ENCODE measurements at places on chromosomes 3 and 15. TPM values are rescaled to one million over a fixed set of nuclear protein-coding genes. Genes with fewer than 3 reads are reported as not detected.

The LRCH3 gene
- 50.1 TPM for total RNA-seq

The TEX55 gene
- total RNA-seq, result not detected

The CACNA2D3 gene
- not detected for total RNA-seq

The SUSD5 gene
- not detected for total RNA-seq

The GPR15 gene
- total RNA-seq, result 3.0 TPM

The TJP1 gene
- not detected for total RNA-seq

The CHRM5 gene
- not detected for total RNA-seq

GRCh38 chr3:158269942-158270341, 160.1 kb downstream of the RSRC1 start:
- H3K4me1 ChIP-seq, result no peaks in the 10 kb centered on the region
- H3K27ac ChIP-seq, result no peak overlapping the region
- H3K27me3 ChIP-seq, result no peaks in the 10 kb centered on the region
- no peak overlapping the region for H3K4me3 ChIP-seq
- no peak for DNase-seq

- H3K4me3 ChIP-seq, result no peak overlapping the region
- H3K27me3 ChIP-seq, result no peaks in the 10 kb centered on the region
- no peaks in the 10 kb centered on the region for H3K36me3 ChIP-seq
Observed at GRCh38 chr3:96977671-96978070, 163.3 kb downstream of the EPHA6 start.

GRCh38 chr3:75144406-75144805, 519.7 kb upstream of the FRG2C start:
- no peak overlapping the region for H3K27ac ChIP-seq
- no peaks in the 10 kb centered on the region for H3K4me1 ChIP-seq
- H3K4me3 ChIP-seq, result no peak overlapping the region
- no peaks in the 10 kb centered on the region for H3K27me3 ChIP-seq
- no peak for DNase-seq

DNA sequence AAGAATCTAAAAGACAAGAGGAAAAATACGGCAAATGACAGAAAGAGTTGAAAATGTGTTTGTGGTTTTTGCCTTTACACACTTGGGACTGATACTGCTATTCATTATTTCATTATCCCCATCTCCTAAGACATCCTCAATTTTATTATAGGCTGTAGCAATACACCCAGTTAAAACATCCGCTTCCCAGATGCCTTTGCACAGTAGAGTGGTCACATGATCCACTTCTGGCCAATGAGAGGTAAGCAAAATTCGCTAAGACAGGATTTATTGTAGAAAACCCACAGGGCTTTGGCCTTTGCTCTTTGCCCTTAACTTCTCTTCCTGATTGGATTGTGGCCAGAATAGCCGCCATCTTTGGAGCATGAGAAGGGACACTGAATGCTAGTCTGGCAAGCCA, 53.2 kb upstream of the BOC start:
- no peaks in the 10 kb centered on the region for H3K27me3 ChIP-seq
- no peak overlapping the region for H3K27ac ChIP-seq
- DNase-seq, result no peak
- no peaks in the 10 kb centered on the region for H3K4me1 ChIP-seq
- no peak overlapping the region for H3K4me3 ChIP-seq

GRCh38 chr3:179322286-179323196, at the start of gene ZNF639:
ZNF639 (plus strand) TSS chr3:179323031; CDS start chr3:179328294, 5,263 bp downstream.
- no peaks in the 10 kb centered on the region for H3K27me3 ChIP-seq
- H3K4me1 ChIP-seq, result peaks cover 29% of the 10 kb centered on the region
- DNase-seq, result peak; percentile 86
- peaks cover 12% of the 10 kb centered on the region for H3K36me3 ChIP-seq
- H3K4me3 ChIP-seq, result peak within 1 kb of the TSS; percentile 90

GRCh38 chr3:31815631-31816440, 165.2 kb downstream of the OSBPL10 start:
- peaks cover 1% of the 10 kb centered on the region for H3K27me3 ChIP-seq
- DNase-seq, result no peak
- H3K4me3 ChIP-seq, result no peak overlapping the region
- no peak overlapping the region for H3K27ac ChIP-seq
- H3K36me3 ChIP-seq, result no peaks in the 10 kb centered on the region

GRCh38 chr3:184647405-184647936, 64.4 kb downstream of the MAGEF1 start:
- H3K4me1 ChIP-seq, result no peaks in the 10 kb centered on the region
- no peaks in the 10 kb centered on the region for H3K36me3 ChIP-seq
- DNase-seq, result no peak
- no peaks in the 10 kb centered on the region for H3K27me3 ChIP-seq

- DNase-seq, result no peak
- H3K36me3 ChIP-seq, result no peaks in the 10 kb centered on the region
- H3K4me1 ChIP-seq, result no peaks in the 10 kb centered on the region
- no peak overlapping the region for H3K4me3 ChIP-seq
- no peaks in the 10 kb centered on the region for H3K27me3 ChIP-seq
Observed at GRCh38 chr15:54026258-54026657, 48.0 kb downstream of the UNC13C start.

DNA sequence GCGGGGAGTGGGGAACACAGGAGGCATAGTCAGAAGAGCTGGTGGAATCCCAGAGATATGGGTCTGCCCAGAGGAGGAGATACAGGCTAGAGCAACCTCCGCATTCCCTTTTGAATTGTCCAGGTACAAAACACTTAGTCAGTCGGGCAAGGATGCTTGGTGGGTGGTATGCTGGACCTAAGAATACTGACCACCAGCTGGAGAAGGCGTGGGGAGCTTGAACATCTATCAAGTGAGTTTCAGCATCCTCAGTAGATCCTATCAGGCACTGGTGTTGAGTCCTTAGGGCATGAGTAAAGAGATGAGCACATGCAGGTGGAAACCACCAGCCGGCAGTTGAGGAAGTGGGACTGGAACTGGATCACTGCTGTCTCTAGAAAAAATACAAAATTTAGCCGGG, 14.7 kb upstream of the DIS3L start:
- no peak overlapping the region for H3K27ac ChIP-seq
- no peaks in the 10 kb centered on the region for H3K4me1 ChIP-seq
- H3K36me3 ChIP-seq, result no peaks in the 10 kb centered on the region
- no peak for DNase-seq
- H3K4me3 ChIP-seq, result no peak overlapping the region
- no peaks in the 10 kb centered on the region for H3K27me3 ChIP-seq

- DNase-seq, result no peak
- H3K4me3 ChIP-seq, result no peak overlapping the region
- H3K4me1 ChIP-seq, result no peaks in the 10 kb centered on the region
- H3K27ac ChIP-seq, result no peak overlapping the region
- H3K27me3 ChIP-seq, result peaks cover 6% of the 10 kb centered on the region
- no peaks in the 10 kb centered on the region for H3K36me3 ChIP-seq
Observed at GRCh38 chr15:80199366-80199765, 46.6 kb downstream of the FAH start.

DNA sequence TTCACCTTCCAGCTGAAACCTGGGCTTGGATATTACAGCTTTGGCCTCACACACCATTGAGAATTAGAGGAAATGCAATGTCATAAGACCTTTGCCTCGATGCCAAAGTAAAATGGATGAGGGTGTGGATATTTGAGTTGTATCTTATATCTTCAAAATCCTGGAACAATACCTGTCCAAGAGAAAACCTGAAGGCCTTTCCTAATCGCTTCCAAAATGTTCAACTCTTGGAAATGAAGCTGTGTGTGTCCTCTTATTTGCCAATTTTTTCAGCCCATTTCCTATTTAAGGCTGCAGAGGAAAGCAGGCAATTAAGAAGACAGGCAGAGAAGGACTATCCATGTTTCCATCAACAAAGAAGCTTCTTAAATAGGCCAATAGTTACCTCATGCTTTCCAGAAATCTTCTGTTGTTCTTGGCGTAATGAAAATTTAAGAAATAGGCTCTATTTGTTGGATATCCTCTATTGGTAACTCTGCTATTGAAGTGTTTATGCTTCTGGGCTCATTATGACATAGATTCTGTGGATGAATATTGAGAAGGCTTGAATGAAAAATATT, 99.5 kb upstream of the ZBTB20 start:
- DNase-seq, result no peak
- H3K4me3 ChIP-seq, result no peak overlapping the region
- H3K36me3 ChIP-seq, result no peaks in the 10 kb centered on the region
- no peaks in the 10 kb centered on the region for H3K4me1 ChIP-seq
- no peaks in the 10 kb centered on the region for H3K27me3 ChIP-seq

GRCh38 chr15:61869656-61870055, 190.6 kb downstream of the VPS13C start:
- no peak overlapping the region for H3K27ac ChIP-seq
- H3K27me3 ChIP-seq, result no peaks in the 10 kb centered on the region
- peaks cover 25% of the 10 kb centered on the region for H3K36me3 ChIP-seq

- H3K4me1 ChIP-seq, result no peaks in the 10 kb centered on the region
- peaks cover 5% of the 10 kb centered on the region for H3K27me3 ChIP-seq
- H3K36me3 ChIP-seq, result no peaks in the 10 kb centered on the region
- no peak for DNase-seq
Observed at GRCh38 chr15:39888243-39888642, 31.8 kb downstream of the GPR176 start.

DNA sequence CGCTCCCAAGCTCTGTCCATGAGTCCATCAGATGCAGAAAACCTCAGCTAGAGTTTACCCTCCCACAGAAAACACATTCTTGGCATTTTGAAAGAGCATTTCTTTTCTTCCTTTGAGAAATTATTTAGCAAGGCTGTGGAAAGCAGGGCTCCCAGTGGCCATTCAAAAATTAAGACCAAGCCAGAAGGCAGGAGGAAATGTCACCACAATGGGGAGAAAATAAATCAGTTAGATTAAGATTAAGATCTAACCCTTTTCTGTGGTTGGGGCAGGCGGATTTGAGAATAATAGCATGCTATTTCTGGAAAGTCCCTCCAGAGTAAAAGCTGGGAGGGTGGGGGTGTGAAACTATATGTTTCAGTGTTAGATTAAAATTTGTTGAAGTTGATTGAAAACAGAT, 20.2 kb downstream of the LRIG1 start:
- peak; percentile 51 for DNase-seq
- peaks cover 8% of the 10 kb centered on the region for H3K36me3 ChIP-seq
- peak overlapping the region; percentile 48 for H3K4me3 ChIP-seq
- H3K4me1 ChIP-seq, result peaks cover 25% of the 10 kb centered on the region
- H3K27ac ChIP-seq, result peak overlapping the region; percentile 65
- H3K27me3 ChIP-seq, result no peaks in the 10 kb centered on the region

DNA sequence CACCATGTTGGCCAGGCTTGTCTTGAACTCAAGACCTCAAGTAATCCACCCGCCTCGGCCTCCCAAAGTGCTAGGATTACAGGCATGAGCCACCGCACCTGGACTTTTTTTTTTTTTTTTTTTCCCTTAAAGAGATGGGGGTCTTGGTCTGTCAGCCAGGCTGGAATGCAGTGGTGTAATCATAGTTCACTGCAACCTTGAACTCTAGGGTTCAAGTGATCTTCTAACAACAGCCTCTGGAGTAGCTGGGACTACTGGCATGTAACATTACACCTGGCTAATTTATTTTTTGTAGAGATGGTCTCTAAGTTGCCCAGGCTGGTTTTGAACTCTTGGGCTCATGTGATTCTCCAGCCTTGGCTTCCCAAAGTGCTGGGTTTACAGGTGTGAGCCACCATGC, 81.6 kb downstream of the ANKRD28 start:
- no peak overlapping the region for H3K27ac ChIP-seq
- no peaks in the 10 kb centered on the region for H3K27me3 ChIP-seq
- DNase-seq, result no peak
- peaks cover 25% of the 10 kb centered on the region for H3K36me3 ChIP-seq
- H3K4me1 ChIP-seq, result no peaks in the 10 kb centered on the region

DNA sequence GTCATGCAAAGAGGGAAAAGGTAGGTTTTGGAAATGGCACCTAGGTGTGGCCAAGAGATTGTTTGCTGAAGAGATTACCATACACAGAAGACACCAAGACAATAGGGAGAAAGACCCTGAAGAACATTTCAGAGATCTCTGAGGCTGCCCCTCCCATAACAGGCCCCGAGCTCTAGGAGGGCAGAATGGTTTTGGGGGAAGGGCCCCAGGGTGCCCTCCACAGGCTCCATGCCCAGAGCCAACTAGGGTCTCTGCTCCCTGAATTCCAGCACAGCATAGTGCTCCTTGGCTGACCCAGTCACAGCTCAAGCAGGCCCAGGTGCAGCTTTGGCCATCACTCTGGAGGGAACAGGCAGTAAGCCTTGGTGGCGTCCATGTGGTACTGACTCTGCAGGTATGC, 163.9 kb downstream of the RAB11A start:
- no peaks in the 10 kb centered on the region for H3K36me3 ChIP-seq
- no peaks in the 10 kb centered on the region for H3K4me1 ChIP-seq
- DNase-seq, result no peak
- H3K27ac ChIP-seq, result no peak overlapping the region
- H3K4me3 ChIP-seq, result no peak overlapping the region
- H3K27me3 ChIP-seq, result peaks cover 16% of the 10 kb centered on the region

DNA sequence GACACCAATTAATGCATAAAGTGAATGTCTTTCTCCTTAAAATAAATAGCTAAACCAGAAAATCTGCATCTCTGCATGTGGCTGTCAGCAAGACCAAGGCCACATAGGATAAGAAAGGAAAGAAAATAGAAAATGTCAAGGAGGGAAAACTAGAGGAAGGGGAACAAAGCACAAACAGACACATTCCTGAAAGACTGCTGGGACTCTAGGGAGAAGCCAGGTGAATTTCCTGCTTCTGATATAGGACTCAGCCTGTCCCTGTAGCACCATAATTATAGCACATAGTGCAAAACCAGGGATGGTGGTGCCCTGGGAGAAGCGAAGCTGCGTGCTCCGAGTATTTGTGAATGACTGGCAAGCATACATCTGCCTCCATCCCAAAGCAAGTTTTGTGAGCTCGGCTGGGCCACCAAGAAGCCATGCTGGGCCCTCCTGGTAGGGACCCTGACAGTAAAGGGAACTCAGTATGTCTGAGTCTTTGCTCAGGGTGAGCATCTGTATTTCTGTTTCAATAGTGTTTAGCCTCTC, 14.2 kb downstream of the FSTL1 start:
- no peak for DNase-seq
- no peak overlapping the region for H3K4me3 ChIP-seq
- H3K27me3 ChIP-seq, result peaks cover 10% of the 10 kb centered on the region
- no peaks in the 10 kb centered on the region for H3K36me3 ChIP-seq
- H3K27ac ChIP-seq, result no peak overlapping the region

- no peak overlapping the region for H3K27ac ChIP-seq
- H3K4me1 ChIP-seq, result peaks cover 11% of the 10 kb centered on the region
- no peak for DNase-seq
- H3K36me3 ChIP-seq, result no peaks in the 10 kb centered on the region
Observed at GRCh38 chr3:46082021-46082420, 54.7 kb upstream of the XCR1 start.

DNA sequence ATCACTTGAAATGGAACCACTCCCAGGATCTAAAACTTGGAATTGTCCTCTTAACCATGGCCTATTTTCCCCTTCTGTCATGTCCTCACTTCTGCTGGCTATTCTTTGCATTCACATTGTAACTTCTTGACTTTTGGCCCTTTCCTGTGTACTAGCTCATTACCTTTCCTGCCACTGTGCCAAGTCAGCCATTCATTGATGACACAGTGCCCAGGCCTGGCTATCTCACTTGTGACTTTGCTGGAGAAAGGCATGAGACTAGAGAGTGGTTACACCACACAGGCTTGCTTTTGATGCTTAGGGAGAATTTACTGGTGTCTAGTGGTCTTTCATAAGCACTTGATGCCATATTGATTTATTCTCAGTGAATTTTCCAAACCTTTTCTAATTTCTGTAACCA, 101.1 kb downstream of the NR1D2 start:
- H3K27ac ChIP-seq, result no peak overlapping the region
- no peak overlapping the region for H3K4me3 ChIP-seq
- H3K36me3 ChIP-seq, result no peaks in the 10 kb centered on the region
